ENCODE measurements at places on chromosomes 6 and 20.

GRCh38 chr20:3092611-3093379, 8.3 kb upstream of the AVP start:
- peak; percentile 41 for DNase-seq

DNA sequence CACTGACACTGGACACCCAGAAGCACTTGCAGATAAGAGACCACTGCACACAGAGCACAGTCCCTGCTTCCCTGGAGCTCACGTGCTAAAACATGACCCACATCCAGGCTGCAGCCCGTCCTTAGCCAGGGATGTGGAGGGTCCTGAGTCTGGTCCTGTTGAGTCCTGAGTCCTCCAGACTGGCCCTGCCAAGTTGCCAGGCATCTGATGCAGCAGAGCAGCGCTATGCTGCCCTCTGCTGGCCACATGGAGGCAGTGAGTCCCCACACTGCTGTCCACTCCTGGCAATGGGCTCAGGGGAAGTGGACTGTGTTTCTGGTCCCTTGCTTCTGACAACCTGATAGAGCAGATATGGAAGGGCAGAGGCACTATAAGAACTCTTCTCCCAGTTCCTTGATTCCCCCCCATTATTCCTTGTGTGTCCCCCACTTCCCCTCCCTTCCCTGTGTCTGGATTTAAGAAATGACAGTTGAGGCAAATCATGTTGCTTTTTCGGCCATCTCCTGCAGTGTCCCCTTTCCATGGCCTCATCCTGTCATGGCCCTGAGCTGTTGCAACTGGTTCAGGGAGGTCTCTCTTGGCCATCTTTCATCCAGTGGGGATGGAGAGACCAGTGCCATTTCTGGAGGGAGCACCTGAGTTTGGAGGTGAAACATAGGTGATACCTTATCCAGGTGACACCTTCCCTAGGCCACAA, 86.0 kb downstream of the DHX35 start:
- DNase-seq = peak; percentile 40

DNA sequence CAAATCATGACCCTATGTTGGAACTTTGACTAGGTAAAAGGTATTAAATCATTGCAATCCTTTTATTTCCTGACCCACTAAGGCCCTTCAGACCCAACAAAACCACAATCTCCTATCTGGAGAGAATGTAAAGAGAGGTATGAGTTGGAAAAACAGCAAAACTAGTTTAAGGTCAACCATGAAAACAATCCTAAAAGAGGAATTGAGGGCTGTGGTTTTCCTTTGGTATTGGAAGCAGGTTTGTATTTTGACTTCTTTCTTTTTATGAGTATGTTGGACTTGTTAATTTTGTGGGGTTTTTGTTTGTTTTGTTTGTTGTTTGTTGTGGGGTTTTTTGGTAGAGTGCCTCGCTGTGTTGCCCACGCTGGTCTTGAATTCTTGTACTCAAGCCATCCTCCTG, 4.7 kb upstream of the SEC63 start:
- DNase-seq = no peak

GRCh38 chr6:71457929-71458328, 169.3 kb downstream of the OGFRL1 start:
- no peak for DNase-seq

DNA sequence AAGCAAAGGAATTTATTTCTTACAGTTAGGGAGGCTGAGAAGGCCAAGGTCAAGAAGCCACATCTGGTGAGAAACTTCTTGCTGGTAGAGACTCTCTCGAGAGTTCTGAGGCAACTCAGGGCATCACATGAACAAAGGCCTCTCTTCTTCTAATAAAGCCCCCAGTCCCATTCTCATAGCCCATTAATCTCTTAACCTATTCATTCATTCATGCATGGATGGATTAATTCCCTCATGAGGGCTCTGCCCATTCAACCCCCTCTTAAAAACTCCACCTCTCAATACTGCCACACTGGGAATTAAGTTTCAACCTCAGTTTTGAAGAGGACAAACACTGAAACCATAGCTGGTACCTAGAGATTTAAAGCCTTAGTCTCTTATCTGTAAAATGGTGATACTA, 217.9 kb upstream of the SPTLC3 start:
- DNase-seq = no peak

- DNase-seq = no peak
Measured at GRCh38 chr6:163754866-163755265, 340.3 kb downstream of the QKI start.

GRCh38 chr6:36177166-36177565, 19.4 kb upstream of the BRPF3 start:
- no peak for DNase-seq

DNA sequence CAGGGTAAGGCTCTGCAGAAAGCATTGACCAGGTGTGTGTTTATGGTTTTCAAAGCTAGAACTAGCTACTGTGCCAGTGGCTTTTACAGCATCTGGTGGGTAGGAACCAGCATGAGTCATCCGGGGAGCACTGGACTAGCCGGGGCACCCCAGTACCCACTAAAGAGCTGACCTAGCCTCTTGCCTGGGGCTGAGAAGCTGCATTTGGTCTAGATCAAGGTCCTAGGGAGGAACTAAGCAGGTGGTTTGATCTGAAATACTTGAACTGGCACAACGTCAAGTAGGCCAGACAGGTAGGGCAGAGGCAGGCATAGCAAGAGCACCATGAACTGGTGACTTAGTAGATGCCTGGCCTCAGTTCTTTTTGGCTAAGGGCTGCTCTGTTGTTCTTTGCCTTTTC, 109.8 kb upstream of the PTPRK start:
- DNase-seq = no peak

GRCh38 chr6:19180348-19181072, 656.7 kb upstream of the ID4 start:
- no peak for DNase-seq

GRCh38 chr6:1901556-1901955, 291.8 kb downstream of the FOXC1 start:
- DNase-seq = no peak

DNA sequence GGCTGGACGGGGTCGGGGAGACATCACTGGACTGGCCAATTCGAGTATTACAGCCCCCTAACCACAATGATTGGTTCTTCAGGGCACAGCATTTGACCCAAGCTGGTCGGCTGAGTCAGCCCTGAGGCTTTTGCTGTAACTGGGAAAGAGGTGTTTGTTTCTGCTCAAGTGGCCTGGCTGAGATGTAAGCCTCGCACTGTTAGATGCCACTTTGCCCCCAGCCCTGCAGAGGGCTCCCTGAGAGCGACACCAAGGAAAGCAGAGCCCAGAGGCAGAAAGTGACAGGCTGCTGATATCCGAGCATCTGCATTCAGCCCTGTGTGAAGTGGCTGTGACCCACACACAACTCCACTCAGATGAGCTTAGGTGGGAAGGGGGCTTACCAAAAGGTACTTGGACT, 19.4 kb downstream of the ERGIC3 start:
- no peak for DNase-seq

DNA sequence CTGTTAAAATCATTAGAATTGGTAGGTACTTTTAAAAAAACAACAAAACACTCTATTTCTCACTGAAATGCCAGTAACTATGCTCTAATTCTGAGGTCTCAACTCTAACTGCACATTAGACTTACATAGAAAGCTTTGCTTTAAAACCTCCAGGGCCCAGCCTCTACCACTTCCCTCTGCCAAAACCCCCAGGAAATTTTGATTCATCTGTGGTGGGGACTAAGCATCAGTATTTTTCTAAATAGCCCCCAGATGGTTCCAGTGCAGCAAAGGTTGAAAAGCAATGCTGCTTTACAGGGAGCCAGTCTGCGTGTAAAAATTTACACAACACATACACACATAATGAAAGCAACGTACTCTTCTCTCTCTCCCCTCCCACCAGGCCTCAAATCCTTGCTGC, 3.8 kb downstream of the TBC1D32 start:
- no peak for DNase-seq

DNA sequence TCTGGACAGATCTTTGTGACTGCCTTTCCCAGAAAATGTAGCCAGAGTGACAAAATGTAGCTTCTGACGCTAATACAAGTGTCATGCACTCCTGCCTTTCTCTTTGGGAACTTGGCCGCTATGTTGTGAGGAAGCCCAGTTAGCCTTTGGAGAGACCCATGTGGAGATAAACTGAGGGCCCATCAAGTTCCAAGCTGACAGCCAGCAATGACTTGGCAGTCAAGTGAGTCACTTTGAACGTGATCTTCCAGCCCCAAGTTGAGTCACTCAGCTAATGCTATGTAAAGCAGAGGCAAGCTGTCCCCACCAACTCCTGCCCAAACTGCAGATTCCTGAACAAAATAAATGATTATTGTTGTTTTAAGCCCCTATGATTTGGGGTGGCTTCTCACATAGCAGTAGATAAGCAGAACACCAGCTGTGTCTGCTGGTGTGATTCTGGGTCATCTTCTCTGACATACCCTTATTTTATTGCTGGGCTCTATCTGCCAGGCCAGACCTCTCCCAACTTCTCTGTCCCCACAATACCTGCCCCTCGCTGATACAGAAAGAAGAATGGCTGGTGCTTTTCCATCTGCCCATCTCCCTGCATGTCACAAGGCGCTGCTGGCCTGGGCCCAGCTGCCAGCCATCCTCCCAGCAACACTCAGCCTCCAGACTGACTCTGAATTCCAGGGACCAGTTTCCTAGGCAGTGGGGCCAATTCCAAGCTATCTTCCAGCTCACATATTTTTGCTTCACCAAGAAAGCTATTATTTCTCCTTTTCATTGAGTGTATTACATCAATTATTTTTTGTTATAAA, 274.8 kb downstream of the LRFN2 start:
- DNase-seq = no peak

DNA sequence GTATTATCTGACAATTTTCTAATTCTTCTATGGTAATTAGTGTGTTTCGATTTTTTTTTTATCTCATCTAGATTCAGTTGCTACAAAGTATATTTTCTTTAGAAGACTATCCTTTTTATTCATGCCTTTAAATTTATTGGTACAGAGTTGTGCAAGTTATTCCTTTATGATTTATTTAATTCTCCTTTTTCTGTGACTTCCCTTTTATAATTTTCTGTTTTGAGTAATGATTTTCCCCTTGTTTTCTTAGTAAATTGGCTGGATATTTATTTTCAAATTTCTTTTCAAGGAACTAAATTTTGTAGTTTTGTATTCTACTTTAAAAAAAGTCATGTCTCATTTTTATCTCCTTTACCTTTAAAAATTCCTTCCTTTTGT, 2.4 kb upstream of the IL22RA2 start:
- DNase-seq = no peak

DNA sequence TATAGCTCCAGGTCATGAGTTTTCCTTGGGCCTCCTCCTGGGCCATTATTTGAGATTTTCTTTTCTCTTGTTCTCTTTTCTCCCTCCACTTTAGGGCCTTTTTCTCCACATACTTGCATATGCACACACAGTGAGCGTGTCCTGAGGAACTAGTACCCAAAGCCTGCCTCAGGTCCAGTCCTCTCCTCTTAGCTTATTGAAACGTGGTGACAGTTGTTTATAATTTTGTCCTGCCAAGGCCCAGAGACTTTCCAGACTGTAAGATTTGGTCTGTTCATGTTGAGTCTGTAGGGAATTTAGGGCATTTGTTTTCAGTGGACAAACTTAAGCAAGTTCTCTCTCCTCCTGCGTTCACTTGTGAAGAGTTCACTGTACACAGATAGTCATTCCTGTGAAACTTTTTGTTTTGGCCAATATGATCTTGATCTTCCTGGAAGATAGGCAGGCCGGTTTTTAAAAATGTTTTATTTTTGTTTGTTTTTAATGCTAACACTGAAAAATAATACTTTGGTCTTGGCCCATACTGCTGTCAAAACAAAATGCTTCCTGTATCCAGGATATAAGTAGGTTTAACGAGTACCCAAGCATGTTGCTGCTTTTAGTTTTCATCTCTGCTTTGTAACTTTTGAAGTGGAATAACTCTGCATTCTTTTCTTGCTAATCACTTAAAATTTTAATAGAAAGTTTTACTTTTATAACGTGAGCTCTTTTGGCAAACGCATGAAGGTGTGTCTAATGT, 20.7 kb downstream of the LRRC1 start:
- DNase-seq = no peak

GRCh38 chr6:31366693-31367470, 9.9 kb upstream of the HLA-B start:
- DNase-seq = peak; percentile 85

DNA sequence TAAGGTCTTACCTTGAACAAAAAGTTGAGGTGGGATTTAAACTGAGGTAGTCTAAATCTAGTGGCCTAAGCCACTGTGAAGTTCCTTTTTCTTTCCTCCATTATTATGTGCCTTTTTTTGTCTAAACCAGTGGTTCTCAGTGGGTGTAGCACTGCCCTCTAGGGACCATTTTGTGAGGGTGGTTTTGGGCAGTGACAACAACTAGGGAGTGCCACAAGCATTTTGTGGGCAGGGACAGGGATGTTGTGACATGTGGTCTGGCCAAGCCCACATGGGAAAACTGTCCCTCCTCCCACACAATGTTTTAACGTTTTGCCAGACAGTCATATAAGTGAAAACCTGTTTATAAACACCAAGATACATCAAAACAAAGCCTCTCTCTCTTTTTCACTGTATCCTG, 899.4 kb upstream of the FLRT3 start:
- DNase-seq = no peak

- no peak for DNase-seq
Measured at GRCh38 chr6:88666901-88667300, 296.5 kb downstream of the RNGTT start.

DNA sequence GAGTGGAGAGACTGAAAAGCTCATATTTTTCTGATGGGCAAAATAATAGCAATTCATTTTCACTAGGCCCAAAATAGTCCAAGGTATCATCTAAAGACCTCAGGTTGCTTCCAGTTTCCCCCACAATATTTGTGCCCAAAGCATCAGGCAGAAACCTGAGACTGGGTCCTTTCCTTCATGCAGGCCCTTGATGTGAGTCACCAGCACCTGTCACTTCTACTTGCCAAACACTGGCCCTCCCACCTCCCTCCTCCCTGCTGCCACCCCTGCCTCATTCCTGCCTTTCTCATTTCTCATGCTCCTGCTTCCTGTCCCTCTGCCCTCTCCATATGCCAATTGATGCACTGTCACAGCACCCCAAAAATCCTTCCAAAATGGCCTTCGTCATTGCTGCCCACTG, 230.4 kb upstream of the CST7 start:
- DNase-seq = no peak

DNA sequence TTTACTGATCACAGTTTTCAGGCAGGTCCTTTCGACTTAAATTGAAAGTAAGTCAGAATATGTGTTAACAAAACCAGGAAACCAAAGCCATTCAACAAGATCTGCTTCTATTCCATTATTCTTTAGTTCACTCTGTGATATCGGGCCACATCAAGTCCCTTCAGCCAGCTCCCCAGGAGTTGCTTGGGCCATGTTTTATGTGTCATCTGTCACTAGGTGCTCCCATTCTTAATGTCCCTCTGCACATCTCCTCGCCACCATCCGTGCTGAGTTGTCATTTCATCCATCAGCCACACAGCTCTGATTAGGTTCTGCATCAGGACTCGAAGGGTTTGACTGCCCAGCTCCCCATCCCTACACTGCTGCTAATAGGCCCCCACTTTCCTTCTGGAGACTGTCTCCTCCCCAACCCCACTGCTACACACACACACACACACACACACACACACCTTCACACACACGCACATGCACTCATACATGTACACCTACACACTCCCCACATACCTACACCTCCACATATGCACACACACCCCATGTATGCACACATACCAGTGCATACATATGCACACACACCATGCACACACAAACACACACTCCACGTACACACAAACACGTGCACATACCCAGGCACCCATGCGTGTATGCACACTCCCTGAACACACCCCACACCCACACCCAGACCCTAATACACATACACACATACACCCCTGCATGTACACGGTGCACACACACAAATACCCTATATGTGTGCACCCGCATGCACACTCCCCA, 143.3 kb upstream of the GMDS start:
- DNase-seq = no peak

All from stimulated activated CD4-positive, alpha-beta T cell treated with anti-CD3 and anti-CD28 coated beads, Interleukin-15, amount 100 ng/mL, for 1 hour (primary cell).